Posterior vena cava (tissue), 2 donors: ENCODE measurements at places on chromosomes 6 and 20. TPM values are rescaled to one million over a fixed set of nuclear protein-coding genes. Genes with fewer than 3 reads are reported as not detected.

- no peak for DNase-seq
Measured at GRCh38 chr6:136061701-136062100, 188.4 kb downstream of the MTFR2 start.

GRCh38 chr6:39102071-39102820 is 12.7 kb downstream of the SAYSD1 start:
- DNase-seq = no peak

DNA sequence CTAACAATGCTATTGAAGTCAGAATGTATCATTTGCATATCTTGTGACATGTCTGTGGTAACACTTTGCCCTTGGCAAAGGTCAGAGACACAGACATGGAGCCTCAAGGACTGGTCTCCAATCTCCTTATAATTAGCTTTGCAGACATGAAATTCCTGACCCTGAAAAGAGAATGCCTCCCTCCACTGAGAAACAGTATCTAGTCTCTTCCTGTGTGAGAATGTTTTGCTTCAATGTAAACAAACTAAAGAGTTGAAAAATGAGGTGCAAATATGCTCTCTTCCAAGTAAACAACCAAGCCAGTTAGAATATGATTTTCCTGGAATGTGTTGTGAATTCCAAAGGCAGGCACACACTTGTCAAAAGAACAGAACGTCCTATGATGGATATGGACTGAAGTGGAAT is 407.1 kb upstream of the MARCKS start:
- DNase-seq = no peak

DNA sequence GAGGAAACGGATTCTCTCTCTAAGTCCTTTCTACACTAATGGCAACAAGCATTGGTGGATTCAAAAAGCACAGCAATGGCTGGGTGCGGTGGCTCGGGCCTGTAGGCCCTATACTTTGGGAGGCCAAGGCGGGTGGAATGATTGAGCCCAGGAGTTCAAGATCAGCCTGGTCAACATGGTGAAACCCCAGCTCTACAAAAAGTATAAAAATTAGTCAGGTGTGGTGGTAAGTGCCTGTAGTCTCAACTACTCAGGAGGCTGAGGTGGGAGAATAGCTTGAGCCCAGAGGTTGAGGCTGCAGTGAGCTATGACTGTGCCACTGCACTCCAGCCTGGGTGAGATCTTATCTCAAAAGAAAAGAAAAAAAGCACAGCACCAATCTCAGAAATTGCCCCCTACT is 19.3 kb downstream of the PAQR8 start:
- no peak for DNase-seq

- no peak for DNase-seq
Measured at GRCh38 chr6:102812242-102812641, 1418.7 kb downstream of the GRIK2 start.

DNA sequence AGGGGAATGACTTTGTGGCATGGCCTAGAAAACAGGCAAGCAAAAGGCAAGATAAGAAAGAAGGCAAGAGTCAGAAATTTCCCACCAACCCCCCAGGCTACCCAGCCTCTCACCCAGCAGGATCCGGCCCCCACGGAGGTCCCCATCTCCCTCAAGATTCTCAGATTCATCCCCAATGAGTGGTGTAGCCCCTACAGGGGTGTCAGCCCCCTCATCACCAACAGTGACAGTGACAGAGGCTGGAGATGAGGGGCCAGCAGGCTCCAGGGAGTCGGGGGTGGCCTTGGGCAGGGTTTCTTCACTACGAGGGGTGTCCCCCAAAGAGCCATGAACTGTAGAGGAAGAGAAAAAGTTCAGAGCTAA is 1.0 kb downstream of the EHMT2 start:
- no peak for DNase-seq

- peak; percentile 92 for DNase-seq
Measured at GRCh38 chr20:34083137-34083536, 28.9 kb downstream of the EIF2S2 start.

- DNase-seq = no peak
Measured at GRCh38 chr6:112613410-112613809, 266.3 kb downstream of the RFPL4B start.

- DNase-seq = peak; percentile 80
Measured at GRCh38 chr6:85126485-85127167, 323.3 kb upstream of the NT5E start.

DNA sequence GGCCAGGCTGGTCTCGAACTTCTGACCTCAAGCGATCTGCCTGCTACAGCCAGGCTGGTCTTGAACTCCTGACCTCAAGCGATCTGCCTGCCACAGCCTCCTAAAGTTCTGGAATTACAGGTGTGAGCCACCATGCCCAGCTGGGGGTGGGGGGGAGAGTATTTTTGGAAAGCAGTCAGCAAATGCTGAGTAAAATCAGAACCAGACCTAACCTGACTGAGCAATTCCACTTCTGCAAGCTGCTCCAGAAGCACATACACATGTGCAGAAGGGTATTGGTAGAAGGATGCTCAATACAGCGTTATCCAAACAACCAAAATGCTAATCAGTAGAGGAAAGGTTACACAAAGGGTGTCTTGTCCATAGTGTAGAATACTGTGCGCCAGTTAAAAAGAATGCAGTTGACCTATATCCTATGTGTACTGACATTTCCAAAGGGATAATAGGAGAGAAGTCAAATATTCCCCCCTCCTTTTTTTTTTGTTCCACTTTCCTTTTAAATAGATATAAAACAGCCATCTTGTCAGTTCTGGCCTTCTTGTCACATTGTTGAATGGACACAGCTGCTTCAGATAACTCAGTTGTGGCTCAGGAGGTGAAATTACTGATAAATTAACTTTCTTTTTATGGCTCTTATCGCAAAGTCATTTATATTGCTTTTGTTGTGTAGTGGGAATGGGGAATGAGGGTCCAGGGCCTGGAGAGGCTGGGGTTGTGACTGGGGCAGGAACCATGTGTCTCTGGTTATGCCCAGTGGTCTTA is 74.6 kb downstream of the DTD1 start:
- DNase-seq = no peak

- DNase-seq = no peak
Measured at GRCh38 chr20:48824830-48825565, 2.8 kb downstream of the PREX1 start.

The SEMG2 gene
- not detected for total RNA-seq

The LY6G6C gene
- total RNA-seq = not detected

The LINC00237 gene
- not detected for total RNA-seq

The NKX2-2 gene
- total RNA-seq = 0.33 TPM

The SYNDIG1 gene
- 22.5 TPM for total RNA-seq

The CRIP3 gene
- 1.00 TPM for total RNA-seq

The TRIM31 gene
- not detected for total RNA-seq
